ENCODE measurements at places on chromosomes 5 and 9. TPM values are rescaled to one million over a fixed set of nuclear protein-coding genes. Genes with fewer than 3 reads are reported as not detected.

The PNPLA7 gene
- polyA plus RNA-seq, result 1.9 TPM

The SPARC gene
- 76.7 TPM for polyA plus RNA-seq

DNA sequence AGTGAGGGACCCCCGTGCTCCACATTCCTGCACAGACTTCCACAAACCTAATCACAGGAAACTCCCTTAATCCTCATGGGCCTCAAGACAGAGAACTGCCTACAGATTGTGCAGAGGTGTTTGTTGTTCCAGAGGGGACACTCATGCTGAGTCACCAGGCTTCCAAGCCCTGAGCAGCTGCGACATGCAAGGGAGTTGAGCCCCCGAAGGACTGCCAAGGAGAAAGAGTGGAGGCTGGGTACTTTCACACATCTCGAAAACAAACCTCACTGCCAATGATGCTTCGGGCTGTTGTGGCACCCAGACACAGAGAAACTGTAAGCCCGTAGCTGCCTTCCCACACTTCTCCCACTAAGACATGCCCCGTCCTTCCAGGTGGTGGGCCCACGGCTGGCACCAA, 480.8 kb downstream of the CDH12 start:
- no peak for DNase-seq

- DNase-seq, result peak; percentile 25
Measured at GRCh38 chr9:133448487-133448972, 11.2 kb upstream of the CACFD1 start.

DNA sequence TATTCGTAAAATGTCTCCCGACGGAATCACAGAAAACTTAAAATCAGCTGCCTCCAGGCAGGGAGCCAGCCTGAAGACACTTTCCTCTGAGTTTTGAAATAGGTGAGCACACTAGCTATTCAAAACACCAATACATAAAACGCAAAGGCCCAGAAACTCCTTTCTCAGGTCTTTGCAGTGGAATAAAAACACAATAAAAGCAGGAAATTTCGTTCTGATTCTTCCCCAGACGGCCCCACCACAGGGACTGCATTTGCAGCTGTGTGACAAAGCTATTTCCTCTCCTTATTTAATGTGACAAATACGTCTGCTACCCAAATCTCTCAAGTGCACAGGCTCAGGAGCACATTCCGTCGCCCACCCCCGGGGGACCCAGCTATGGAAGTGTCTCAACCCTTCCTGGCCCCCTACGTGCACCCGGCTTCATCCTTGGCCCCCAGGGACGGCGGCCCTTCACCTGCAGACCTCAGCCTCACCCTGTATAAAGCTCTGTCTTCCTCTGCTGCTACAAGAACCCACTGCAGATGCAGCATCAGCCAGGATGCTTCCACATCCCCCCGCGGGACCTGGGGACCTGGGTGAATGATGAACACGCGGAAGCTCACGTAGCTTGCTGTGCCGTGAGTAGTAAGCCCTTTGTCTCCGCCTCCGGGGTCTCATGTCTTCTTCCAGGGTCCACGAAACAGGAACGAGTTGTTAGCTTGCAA, 24.9 kb downstream of the AHRR start:
- DNase-seq, result no peak

DNA sequence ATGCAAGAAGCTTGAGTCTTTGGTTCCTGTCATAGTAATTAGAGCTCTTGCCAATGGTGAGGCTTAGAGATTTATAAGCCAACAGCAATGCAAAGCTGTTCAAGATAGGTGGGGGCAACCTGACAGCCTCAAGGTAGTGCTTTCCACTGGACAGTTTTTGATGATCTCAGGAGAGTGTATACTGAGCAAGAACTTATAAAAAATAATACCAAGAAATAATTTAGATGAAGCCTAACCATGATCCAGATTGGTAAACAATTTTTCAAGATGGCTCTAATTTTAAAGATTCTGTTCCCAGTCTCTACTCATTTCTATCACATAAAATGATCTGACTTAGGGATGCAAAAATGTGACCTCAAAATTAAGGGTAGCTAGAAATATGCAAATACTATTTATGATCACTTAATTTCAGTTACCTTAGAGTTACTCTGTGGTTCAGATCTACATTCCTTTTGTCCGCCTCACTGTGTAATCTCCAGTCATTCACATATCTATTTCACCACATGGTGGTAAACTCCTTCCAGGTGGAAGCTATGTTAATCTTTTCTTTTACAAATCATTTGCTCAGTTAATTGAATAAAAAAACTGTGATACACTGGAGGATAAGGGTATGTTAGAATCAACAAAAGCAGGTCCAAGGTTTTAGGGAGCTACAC, 1228.0 kb upstream of the C9orf72 start:
- no peak for DNase-seq

DNA sequence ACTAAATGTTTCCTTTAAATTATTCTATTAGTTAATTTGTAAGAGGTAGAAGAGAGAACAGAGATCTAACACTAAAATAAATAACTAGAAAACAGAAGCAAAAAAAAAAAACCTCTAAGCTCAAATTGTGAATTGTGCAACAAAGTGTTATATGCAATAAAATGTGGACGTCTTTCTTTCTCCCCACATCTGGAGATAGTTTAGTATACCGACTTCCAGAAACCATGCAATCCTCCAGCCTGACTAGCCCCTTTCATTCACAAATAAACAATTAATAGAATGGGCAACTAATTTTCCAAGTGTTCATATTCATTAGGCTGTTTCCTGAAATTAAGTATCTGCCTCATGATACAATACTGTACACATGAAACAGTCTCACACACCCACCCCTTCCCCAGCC, 258.5 kb downstream of the BNC2 start:
- DNase-seq, result no peak

DNA sequence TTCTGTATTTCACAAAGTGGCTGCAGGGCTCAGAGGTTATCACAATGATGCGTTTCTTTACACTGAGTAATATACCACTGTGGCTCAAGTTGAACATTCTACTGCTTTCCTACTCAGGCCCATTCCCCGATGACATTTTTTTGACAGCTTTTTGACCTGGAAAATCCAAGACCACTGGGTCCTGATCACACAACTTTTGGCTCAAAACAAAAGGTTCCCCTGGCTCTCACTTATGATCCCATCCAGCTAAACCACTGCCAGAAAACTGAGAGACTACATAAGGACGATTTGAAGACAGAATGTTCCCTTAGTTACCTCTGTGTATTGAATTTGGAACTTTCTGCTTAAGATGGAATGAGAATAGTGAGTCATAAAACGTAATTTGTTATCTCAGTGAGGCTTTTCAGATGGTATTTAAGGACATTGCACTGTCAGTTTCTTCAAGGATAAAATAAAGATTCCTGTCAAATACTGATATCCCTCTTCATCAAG, 78.0 kb upstream of the FBXL7 start:
- DNase-seq, result no peak

All from HepG2 (cell line).